Cortex of kidney (tissue), 1 donor: ENCODE measurements at places on chromosomes 5 and 9.

DNA sequence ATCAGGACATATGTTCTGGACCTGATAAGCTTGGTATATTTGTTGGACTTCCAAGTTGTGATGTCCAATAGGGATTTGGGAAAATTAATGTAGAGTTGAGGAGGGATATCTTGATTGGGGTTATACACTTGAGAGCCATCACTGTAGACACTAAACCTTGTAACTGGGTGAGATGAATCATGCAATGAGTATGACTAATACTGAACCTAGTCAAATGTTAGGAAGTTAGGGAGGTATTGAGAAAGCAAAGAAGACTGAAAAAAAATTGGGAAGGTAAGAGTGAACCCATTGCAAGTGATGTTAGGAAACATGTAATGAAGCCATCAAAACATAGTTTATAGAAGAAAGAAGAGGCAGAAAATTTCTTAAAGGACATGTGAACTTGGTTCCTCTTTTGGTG, 668.4 kb upstream of the CDH9 start:
- DNase-seq = no peak

GRCh38 chr9:133609311-133610098, at the start of gene FAM163B:
FAM163B (minus strand) TSS chr9:133609389; CDS start chr9:133580223, 29,166 bp downstream.
- no peak for DNase-seq

GRCh38 chr5:98398465-98398864, 375.0 kb upstream of the RGMB start:
- no peak for DNase-seq

DNA sequence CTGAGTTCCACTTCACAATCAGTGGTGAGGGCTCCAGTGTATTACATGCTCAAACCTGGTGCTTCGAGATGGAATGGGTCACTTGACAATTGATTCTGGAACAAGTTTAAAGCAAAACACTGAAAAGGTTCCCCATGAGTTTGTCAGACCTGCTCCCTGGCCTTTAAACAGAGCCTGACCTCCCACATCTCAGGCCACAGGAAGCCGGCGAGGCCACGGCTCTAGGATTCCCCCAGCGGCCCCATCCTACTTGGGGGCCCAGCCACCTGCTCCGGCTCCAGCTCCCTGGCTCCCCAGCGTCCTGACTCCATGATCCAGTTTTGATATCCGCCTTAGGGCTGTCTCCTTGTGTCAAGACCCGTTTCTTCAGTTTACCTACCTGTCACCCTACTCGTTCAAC, 62.0 kb downstream of the TTLL11 start:
- DNase-seq = no peak

DNA sequence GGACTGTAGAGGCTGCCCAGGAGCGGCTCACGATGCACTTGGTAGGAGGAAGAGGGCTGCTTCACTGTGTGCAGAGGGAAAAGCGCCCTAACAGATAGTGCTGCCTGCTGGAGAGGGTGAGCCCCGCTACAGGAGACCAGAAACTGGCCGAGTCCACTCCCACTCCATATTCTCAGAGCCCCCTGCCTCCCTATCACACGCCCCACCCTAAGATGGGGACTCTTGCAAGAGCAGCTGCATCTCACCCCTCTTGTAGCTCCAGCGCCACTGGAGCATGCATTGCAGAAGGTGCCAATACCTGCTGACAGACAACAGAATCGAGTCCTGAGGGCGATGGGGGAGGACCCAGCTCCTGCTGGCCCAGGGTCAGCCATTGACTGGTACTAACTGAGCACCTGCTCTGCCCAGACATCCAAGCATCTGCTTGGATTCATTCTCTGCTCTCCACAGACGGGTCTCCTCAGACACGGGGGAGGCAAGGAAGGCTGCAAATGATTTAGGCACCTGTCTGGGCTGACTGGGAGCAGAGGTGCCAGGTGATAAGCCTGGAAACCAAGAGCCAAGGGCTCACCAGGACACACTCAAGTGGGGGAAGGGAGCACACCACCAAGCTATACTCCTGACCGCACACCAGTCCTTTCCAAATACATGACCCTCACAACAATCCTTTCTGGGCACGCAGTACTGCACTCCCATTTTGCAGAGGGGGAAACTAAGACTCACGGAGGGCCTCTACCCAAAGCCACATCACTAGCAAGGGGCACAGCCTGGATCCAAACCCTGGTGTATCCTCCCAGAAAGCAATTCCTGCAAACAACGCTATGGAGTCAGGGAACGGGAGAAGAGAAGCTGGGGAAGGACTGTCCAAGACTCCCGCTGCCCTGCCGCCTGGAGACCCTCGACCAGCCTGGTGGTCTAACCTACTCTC, 1.6 kb downstream of the BICD2 start:
- DNase-seq = no peak

GRCh38 chr9:132002643-132003318, 76.9 kb downstream of the MED27 start:
- DNase-seq = no peak

DNA sequence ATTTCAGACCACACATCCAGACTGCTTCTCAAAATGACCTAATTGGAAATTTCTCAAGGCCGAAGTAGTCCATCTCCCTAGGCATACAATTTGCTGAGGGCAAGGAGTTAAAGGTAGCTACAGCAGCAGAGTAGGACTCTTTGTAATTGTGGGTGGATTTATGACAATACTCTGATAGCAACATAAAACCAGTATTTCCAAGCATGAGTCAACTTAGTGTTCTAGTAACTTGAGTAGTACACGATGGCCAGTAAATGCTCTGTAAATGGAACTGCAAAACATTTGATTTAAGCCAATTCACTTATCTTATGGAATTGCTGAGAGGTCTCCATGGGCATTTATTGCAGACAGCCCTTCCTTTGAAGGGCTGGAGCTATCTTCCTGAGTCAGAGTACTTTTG, 352.2 kb downstream of the PLK2 start:
- no peak for DNase-seq

- DNase-seq = no peak
Measured at GRCh38 chr5:143235423-143235822, 168.1 kb downstream of the NR3C1 start.

- no peak for DNase-seq
Measured at GRCh38 chr5:123371575-123372179, 51.5 kb downstream of the CEP120 start.

- no peak for DNase-seq
Measured at GRCh38 chr5:79143684-79144379, 32.2 kb downstream of the BHMT start.

DNA sequence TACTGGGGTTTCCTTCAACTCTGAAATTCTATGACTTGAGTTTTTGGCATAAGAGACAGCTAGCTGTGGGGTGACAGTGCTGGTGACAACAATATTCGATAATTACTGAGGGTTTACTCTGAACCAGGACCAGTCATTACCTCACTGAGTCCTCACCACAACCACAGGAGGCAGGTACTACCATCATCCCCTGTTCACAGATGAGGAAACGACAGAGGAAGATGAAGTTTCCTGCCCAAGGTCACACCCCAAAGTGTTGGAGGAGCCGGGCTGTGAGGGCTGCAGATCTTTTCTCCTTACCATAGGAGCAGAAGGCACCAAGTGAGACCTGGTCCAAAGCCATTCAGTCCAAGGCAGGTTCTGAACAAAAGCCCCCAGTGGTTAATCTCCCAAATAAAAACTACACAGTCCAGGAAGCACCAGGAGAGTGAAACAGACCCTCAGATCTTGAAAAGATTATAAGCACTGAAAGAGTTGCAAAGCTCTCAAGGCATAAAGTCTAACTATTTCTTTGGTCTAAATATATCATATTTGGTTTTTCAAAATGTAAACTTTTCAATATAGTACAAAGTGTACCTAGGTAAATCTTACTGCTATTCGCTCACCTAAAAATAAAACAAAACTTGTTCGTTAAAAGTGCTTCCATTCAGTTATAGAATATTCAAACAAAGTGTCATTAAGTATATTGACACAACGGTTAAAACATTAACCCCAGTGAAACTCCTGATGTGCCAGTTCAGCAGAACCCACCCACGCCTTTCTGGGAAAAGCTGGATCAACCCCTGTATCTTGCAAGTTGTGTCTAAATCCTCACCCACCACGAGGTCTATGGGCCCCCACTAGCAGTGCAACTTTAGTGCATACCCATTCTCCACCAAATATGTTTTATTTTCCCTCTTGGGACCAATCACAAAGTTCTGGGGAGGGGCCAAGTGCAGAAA, 82.6 kb upstream of the EQTN start:
- no peak for DNase-seq

- DNase-seq = no peak
Measured at GRCh38 chr9:97900738-97901565, 21.3 kb downstream of the TRMO start.

- no peak for DNase-seq
Measured at GRCh38 chr9:70042461-70043215, 1.0 kb upstream of the MAMDC2 start.

- DNase-seq = no peak
Measured at GRCh38 chr9:124769549-124770358, 1.4 kb downstream of the NR6A1 start.
